ENCODE measurements at places on chromosomes 3 and 15.

GRCh38 chr3:127195417-127195816, 2.5 kb downstream of the PRR23E start:
- DNase-seq: no peak

- DNase-seq: no peak
Measured at GRCh38 chr3:193344486-193344885, 34.1 kb downstream of the ATP13A5 start.

- DNase-seq: no peak
Measured at GRCh38 chr3:58999774-59000160, 50.1 kb downstream of the CFAP20DC start.

- no peak for DNase-seq
Measured at GRCh38 chr3:171936191-171936841, 93.2 kb downstream of the TMEM212 start.

DNA sequence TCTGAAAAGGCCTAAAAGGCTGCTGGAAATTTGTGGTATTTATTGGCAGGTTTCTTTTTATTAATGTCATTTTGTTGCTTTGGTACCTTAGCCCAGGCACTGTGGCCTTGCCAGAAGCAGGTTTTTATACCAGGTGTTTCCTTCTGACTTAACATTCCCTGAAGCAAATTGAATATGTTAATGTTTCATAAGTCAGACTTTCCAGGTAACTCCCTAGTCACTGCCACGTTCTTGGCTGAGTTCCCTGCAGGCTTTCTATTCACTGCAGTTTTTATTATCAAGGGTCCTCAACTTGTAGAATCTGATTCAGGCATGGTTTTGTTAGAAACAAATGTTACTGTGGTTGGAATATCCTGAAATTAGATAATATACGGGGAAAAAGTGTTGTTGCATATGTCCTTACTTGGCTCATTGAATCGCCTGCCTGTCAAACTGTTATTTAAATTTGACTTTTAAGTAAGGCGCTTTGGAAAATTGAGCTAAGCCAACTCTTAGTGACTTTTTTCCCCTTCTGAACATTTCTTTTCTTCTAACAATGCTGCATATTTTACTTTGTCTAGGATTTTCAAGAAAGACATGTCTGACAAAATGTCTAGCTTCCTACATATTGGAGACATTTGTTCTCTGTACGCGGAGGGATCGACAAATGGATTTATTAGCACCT, 22.9 kb downstream of the ITPR1 start:
- no peak for DNase-seq

DNA sequence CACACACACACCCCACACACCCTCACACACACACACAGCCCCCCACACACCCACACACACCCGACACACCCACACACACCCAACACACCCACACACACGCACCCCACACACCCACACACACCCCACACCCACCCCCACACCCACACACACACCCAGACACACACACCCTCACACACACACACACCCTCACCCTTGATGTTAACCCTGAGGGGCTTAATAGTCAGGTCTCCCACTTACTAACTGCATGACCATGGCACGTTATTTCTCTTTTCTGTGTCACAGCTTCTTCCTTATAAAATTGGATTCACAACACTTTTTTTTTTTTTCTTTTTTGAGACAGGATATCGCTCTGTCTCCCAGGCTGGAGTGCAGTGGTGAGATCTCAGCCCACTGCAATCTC, 2.8 kb downstream of the GRM2 start:
- no peak for DNase-seq

DNA sequence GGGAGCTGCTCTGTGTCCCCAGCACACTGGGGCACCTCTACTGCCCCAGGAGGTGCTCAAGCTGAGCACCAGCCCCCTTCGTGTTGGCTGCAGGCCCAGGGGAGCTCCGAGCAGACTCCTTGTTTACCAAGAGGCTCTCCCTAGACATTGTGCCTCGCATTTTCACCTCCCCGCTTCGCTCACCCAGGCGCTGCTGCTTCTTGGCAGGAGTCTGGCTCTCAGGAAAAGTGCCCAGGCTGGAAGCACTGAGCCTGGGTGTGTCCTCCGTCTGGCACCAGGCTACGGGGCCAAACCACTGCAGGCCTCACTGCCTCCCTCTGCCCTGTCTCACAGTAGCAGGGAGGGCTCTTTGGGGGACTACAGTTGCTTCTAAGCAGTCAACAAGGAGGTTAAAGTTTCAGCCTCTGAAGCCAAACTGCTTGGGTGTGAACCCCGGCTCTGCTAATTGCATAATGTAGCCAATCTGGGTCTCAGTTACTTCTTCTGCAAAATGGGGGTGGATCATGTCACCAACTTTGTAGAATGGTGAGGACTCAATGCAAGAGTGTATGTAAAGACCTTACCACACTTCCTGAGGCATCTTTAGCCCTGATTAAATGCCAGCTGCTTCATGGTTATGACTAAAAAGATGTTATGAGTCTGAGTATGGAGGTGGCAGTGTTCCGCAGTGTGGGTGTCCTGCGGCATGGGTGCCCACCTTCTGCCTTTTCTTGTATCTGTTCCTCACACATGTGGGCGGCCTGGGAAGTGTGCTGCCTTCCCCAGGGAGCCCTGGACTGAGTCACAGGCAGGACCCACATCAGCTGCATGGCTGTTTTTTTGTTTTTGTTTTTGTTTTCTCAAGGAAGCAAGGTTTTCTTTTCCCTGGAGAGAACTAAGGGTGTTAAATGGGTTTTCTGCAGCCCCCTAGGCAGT, 88.9 kb downstream of the CLSTN2 start:
- no peak for DNase-seq

DNA sequence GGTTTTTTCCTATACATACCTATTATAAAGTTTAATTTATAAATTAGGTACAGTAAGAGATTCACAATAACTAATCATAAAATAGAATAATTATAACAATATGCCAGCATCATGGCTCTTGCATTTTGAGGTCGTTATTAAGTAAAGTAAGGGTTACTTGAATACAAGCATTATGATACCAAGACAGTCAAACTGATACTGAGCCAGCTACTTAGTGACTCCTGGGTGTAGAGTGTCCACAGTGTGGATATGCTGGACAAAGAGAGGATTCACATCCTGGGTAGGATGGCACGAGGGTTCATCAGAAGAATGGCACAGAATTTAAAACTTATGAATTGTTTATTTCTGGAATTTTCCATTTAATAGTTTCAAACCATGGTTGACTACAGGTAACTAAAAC, 157.2 kb upstream of the IL12A start:
- DNase-seq: no peak

DNA sequence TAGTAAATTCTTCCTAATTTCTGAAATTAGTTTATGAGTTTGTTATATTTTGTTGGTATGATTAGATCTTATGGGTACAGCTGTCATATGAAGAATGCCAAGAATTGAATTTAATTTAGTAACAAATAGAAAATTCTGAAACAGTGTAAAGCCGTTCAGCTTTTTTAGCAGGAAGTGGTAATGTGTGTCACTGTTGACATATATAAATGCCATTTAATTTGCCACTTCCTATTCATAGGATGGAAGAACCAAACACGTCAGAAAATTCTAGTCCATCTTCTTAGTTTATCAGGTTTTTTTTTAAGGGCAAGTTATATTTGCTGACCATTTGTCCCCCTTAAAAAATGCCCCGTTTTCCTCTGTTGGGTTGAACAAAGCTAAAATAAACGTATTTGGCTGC, 43.0 kb downstream of the RAB8B start:
- DNase-seq: no peak

- no peak for DNase-seq
Measured at GRCh38 chr3:49628249-49628648, 45.9 kb upstream of the APEH start.

GRCh38 chr15:74837482-74838136, 5.3 kb downstream of the ULK3 start:
- DNase-seq: no peak

Measured in activated CD4-positive, alpha-beta T cell treated with anti-CD3 and anti-CD28 coated beads, Interleukin-2, amount 10 ng/mL, durations not matched to agents 7 days and 5 days (primary cell).